ENCODE measurements at places on chromosomes 11 and 22.

GRCh38 chr11:15972838-15973237, 383.5 kb downstream of the SOX6 start:
- DNase-seq, result no peak

GRCh38 chr11:3119141-3119821, 45.8 kb downstream of the OSBPL5 start:
- DNase-seq, result no peak

- no peak for DNase-seq
These were observed 22.5 kb downstream of the GAS2 start for GRCh38 chr11:22688914-22689313.

- no peak for DNase-seq
These were observed 536.2 kb downstream of the MIAT start for GRCh38 chr22:27193636-27194035.

- no peak for DNase-seq
These were observed 374.3 kb upstream of the MPPED2 start for GRCh38 chr11:30960387-30960992.

DNA sequence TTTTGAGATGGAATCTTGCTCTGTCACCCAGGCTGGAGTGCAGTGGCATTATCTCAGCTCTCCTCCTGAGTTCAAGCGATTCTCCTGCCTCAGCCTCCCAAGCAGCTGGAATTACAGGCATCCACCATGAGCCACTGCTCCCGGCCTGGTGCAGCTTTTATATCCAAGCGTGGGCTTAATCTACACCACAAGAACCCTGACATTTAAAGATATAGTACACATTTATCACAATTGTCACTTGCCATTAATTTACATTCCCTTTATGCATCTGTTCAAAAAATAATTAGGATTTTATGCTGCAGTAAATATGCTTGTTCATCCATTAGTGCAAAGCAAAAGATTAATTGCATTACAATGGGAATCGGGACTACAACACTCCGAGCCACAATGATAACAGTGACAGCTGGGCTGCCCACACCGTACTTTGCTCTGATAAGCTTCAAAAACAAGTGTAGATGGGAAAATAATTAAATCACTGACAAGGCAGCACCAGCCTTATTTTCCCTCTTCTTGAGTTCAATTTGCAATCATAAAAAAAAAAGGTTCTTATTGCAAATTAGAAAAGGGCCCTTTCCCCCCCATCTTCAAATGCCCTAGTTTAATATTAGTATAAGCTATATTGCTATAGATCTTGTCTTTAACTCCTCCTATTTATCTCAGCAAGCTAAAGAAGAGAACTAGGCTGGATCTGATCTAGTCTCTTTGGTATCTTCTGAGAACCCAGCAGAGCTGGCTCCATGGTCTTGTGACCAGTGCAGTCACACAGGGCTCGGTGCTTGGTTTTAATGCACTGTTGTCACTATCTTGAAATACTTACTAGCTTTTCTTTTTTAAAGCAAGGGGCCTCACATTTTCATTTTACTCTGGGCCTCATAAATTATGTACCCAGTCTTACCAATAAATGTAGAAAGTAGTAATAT, 206.2 kb upstream of the LRRC4C start:
- no peak for DNase-seq

DNA sequence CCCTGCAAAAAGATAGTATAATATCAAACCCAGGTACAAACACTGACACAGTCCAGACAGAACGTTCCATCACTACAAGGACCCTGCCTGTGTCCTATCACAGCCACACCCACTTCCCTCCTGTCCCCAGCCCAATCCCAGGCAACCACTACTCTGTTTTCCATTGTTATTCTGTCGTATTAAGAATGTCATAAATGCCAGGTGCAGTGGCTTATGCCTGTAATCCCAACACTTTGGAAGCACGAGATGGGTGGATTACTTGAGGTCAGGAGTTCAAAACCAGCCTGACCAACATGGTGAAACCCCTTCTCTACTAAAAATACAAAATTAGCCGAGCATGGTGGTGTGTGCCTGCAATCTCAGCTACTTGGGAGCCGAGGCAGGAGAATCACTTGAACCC, 89.0 kb downstream of the TRMU start:
- DNase-seq, result no peak

DNA sequence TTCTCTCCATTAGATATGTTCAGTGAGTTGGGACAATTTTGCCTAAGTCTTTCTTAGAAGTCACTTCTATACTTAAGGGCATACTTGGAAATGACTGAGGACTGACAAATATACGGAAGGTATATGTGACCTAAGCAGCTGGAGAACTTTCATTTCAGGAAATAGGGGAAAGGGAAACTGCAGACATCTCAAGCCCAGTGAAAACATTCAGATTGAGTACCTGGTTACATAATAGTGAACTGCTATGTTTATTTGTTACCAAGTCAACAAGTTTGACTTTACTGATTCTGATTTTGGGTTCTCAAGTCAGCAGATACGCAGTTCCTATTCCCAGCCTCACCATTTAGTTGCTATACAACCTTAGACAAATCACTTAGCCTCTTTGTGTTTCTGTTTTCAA, 1173.9 kb downstream of the LRRC4C start:
- no peak for DNase-seq

DNA sequence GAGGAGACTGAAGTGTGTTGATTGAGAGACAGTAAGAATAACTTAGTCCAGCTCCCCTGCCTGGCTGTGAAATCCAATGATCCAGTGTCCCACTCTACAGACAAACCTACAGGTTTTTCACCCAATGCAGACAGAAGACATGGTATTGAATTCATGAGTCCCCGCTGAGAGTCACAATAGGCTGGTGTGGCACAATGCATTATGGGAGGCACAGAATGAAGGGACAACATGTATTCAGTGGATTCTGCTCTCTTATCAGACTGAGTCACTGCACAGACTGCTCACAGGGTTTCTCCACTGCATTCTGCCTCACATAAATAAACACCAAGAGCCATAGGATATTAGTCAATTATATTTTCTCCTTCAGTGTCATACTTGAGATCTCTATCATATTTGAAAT, 55.2 kb upstream of the TOP3B start:
- no peak for DNase-seq

- no peak for DNase-seq
These were observed 536.6 kb downstream of the SOX6 start for GRCh38 chr11:15819679-15820286.

GRCh38 chr11:100709233-100709957, 22.3 kb downstream of the ARHGAP42 start:
- DNase-seq, result no peak

DNA sequence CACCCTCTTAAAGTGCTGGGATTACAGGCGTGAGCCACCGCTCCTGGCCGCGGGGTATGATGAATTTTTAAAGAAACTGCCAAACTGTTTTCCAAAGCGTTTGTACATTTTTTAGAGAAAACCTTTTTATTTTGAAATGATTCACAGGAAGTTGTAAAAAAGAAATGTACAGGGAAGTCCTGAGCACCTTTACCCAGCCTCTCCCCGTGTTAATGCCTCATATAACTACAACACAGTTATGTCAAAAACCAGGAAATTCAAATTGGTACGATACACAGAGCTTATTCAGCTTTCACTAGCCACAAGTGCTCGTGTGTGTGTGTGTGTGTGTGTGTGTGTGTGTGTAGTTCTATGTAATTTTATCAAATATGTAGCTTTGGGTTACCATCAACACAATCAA, 7.0 kb upstream of the FAM118A start:
- no peak for DNase-seq

DNA sequence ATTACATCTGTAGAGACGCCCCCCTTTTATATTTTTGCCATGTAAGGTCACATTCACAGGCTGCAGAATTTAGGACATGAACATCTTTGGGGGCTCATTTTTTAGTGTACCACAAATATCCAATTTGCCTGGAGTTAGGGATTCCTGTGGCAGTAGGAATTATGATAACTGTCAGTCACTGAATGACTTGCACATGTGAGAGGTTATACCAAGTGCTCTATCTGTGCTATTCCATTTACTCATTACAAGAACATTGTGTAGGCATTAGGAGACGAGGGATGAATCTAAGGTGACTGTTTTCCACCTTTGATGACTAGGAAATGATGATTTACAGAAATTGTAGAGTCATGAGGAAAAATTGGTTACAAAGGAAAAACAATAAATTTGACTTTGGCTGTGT, 79.3 kb downstream of the LIF start:
- DNase-seq, result no peak

GRCh38 chr11:3121416-3121815, 43.7 kb downstream of the OSBPL5 start:
- no peak for DNase-seq

- DNase-seq, result no peak
These were observed 5.1 kb downstream of the CCDC89 start for GRCh38 chr11:85680897-85681296.

GRCh38 chr22:50072167-50072555, 13.1 kb downstream of the MLC1 start:
- DNase-seq, result no peak

- DNase-seq, result no peak
These were observed 9.2 kb downstream of the ANO9 start for GRCh38 chr11:432501-433100.

DNA sequence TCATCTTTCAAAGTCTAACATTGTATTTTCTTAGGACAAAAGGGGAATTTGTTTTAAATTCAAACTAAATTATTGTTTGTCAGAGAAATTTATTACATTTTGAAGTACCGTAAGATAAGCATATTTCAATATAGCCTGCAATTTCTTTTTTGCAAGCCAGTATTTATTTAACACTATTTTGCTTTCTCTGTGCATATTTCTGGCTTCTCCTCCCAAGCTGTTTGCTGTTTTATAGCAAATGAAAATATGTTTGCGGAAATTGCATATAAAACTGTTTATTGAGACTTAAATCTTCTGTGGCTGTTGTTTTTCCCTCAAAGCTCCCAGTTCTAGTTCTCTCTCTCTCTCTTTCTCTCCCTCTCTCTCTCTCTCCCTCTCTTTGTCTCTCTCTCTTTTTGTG, 866.8 kb downstream of the FAM181B start:
- no peak for DNase-seq

- DNase-seq, result no peak
These were observed 2.4 kb downstream of the SLC5A12 start for GRCh38 chr11:26719289-26719973.

- DNase-seq, result no peak
These were observed 6.0 kb upstream of the TMEM123 start for GRCh38 chr11:102458548-102458947.

GRCh38 chr11:45897556-45897955, 9.5 kb downstream of the FREY1 start:
- no peak for DNase-seq

DNA sequence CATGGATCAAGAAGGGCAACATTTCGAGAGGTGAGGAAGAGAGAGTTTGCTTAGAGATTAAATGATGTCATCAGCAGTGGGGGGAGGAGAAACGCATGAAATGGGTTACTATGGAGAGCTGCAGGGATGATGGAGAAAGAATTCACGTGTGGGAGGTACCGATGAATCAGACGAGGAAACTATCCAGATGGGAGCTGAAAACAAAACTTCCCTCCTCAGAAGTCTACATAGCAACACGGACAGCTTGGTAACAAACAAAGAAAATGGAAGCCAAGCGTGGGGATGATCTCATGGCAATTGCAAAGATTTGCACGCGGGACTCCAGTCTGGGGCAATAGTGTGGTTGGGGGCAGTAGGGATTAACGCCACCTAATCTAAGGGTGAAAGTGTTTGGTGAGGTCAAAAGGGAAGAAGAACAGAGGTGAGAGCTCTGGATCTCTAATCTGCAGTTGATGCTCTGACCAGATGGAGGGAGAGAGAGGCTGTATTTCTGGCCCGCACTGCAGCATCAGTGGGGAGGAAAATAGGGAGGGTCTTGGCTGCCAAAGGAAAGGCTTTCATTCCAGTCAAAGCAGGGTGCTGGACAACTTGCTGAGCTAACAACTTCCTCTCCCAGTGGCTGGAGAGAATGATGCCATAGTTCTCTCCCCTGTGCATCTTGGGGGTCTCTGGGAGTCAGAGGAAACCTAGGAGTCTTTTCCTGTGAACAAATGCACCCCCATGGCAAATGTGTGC, 43.4 kb upstream of the CSNK2A3 start:
- DNase-seq, result no peak

GRCh38 chr22:29090039-29090438, 17.2 kb downstream of the KREMEN1 start:
- no peak for DNase-seq

GRCh38 chr11:68370211-68371111, 58.1 kb downstream of the LRP5 start:
- DNase-seq, result no peak

DNA sequence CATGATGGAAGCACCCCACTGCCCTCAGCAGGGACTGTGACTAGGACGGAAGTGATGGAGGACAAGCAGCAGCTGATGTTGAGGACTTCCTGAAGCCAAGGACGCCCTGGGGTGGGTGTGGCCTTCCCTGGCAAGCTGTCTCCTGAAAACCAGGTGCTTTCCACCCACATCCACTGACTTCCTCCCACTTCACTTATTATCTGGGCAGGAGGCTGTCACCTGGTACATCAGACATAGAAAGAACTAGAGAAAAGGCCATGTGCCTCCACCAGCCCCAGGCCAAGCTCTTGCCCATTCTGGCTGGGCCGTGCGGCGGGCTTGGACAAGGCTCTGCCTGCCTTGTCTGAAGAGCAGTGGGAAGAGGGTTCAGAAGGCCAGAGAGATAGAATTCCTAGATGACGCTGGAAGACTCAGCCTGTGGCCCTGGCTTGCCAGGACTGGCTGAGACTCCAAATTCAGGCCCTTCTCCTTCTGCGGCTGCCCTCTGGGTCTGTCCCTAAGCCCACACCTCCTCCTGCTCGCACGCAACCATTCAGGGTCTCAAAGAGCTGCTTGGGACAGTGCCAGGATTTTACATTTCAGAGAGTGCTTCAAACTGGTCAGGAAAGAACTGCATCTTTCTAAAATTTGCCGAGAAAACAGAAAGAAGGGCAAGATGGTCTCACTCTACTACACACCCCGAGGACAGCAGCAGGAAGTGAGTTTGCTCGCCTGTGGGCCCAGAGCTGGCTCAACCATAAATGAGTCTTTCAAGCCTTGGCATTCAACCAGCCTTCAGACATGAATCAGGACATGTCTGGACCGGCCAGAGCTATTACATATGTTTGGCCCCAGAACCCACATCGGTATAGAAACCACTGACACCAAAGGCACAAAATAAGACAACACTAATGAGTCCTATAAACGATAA, 13.3 kb downstream of the ARHGAP1 start:
- no peak for DNase-seq

- no peak for DNase-seq
These were observed 285.1 kb upstream of the CCDC90B start for GRCh38 chr11:83571302-83571701.

DNA sequence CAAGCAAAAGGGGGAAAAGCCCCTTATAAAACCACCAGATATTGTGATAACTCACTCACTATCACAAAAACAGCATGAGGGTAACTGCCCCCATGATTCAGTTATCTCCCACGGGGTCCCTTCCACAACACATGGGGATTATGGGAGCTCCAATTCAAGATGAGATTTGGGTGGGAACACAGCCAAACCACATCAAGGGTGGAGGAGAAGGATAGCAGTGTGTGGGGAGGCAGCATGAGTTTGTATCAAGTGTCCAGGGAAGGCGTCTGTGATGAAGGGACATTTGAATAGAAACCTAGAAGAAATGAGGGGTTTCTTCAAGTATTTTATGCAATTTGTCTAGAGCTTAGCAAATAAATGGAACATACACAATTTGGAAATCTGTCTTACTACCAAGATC, 98.2 kb downstream of the SLC1A2 start:
- DNase-seq, result no peak

All from activated CD4-positive, alpha-beta T cell treated with anti-CD3 and anti-CD28 coated beads for 1 hour (primary cell).